ENCODE measurements at places on chromosomes 5 and 9.

DNA sequence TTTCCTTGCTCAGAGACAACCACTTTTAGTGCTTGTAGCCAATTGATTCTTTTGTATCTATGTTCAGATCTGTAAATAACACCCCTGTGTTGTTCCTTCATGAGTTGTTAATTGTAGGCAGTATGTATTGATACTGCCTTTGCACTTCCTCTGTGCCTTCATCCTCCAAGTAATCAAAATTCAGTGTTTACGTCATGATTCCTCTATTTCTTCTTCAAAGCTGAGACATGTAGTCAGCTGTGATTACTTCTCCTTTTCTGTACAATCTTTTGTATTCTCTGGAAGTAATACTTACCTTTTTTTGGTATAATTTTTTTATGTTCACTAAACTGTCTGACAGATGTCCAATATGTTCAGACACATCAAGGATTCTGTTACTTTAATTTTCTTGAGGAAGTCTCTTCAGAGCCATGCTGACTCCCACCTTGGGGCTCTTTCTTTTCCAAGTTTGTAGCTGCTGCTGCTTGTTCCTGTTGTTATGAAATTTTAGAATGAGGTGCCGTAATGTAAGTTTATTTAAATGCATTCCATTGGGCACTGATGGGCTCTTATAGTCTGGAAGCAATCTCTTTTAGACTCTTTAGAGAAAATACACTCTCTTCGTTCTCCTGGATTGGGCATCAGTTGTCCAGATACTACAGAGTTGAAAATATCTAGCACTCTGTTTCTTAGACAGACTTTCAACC is 30.5 kb upstream of the LRRC70 start:
- DNase-seq: peak; percentile 72

DNA sequence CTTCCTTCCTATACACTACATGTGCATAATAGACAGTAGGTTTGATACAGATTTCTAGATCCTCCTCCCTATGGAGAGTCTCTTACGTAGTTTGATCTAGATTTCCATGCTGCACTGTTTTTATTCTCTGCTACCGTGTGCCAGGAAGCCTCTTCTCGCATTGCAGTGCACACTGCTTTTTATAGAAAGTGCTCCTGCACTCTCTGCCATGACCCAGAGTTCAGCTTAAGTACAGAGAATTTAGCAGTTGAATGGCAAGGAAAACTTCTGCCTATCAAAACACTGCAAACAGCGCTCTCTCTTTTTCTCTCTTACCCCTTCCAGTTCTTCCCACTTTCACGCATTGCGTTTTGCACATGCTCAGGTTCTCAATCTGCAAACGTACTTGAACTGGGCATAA is 187.4 kb downstream of the ARHGAP26 start:
- DNase-seq: no peak

GRCh38 chr9:121576281-121577075 is 75.0 kb upstream of the DAB2IP start:
- no peak for DNase-seq

DNA sequence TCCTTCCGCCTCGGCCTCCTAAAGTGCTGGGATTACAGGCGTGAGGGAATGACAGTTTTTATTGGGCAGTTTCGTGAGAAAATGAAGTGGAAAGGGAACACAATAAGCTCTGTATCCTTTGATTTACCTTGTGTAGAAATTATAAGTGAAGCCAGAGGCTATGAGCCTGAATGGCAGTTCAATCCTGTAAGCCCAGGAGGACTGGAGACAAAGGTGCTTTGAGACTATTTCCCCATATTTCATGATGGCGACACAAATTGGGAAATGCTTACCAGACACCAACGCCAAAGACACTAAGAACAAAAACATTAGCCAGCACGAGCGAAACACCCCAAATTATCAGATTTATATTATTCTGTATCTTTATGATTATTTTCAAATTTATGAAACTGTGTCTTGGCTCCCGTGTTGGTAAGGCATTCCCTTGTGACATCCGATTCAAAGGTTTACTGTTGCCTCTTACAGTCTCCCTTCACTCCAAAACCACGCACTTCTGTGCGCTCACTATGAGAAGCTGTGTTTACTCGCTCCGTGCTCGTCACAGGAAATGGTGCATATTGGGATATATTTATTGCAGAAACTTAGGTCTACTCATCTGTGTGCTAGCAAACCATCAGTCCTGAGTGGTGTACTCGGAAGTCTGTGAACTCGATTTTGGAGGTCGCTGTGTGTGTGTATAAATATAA is 73.9 kb downstream of the SH3PXD2B start:
- DNase-seq: no peak

DNA sequence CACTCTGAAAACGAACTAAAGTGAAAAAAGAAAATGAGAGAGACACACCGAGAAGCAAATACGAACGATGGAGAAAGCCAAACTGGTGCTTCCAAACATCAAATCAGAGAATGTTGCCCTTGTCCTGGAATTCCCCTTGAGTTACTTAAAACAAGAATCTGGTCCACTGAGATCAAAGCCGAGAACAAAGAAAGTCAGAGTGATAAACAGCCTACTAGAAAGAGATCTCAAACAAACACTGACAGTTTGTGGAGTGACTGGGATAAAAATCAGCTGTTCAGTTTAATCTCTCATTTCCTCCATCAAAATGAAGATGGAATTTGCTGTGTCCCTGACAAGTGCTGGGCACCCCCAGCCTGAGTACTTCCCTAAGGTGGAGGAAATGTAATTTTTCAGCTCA is 582.6 kb downstream of the NR2F1-AS1 start:
- DNase-seq: no peak

GRCh38 chr9:130276121-130276520 is 10.6 kb downstream of the HMCN2 start:
- DNase-seq: no peak

DNA sequence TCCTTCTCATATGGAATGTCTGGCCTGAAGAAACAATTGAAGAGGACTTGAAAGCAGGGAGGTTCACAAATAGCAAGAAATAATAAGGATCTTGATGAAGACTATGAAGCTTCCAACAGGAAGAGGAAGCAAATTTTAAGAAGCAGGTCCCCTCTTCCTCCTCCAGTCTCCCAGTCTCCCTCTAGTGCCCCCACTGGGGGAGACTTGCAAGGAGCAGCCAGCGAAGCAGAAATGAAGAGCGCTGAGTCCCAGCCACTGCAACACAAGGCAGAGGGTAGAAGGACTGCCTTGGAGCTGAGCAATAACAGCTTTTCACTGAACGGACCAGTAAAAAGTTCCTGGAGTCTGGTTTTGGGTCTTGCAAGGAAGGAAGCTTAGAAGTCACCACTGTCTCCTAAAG is 32.6 kb upstream of the ACO1 start:
- no peak for DNase-seq

GRCh38 chr5:83540105-83540504 is 68.6 kb downstream of the VCAN start:
- no peak for DNase-seq

DNA sequence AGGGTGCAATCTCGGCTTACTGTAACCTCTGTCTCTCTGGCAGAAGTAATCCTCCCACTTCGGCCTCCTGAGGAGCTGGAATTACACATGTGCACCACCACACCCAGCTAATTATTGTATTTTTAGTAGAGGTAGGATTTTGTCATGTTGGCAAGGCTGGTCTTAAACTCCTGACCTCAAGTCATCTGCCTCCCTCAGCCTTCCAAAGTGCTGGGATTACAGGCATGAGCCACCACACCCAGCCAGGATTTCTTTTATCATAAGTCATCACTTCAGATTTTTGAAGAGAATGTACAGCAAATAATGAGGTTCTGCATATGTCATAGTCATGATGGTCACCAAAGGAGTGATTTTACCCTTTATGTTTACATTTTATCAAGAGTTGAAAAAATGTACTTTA is 108.1 kb downstream of the GCNT1 start:
- DNase-seq: no peak

DNA sequence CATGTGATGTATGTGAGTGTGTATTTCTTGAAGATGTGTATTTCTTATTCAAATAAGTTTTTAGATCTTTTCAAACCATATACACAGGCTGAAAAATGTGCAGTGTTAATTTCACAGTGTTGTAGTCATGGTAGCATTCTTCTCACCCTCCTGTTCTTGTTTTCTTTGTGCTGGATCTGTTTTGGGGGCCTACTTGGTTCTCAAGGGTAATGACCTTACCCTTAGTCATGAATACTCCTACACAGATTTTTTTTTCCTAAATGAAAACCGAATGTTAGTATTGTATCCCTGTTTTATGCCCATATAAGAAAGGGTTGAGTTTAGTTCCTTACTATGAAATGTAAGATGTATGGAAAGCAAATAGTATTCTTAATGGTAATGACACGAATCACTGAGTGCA is 88.0 kb downstream of the SLC44A1 start:
- DNase-seq: peak; percentile 44

GRCh38 chr5:174834081-174834480 is 109.7 kb downstream of the MSX2 start:
- DNase-seq: no peak

DNA sequence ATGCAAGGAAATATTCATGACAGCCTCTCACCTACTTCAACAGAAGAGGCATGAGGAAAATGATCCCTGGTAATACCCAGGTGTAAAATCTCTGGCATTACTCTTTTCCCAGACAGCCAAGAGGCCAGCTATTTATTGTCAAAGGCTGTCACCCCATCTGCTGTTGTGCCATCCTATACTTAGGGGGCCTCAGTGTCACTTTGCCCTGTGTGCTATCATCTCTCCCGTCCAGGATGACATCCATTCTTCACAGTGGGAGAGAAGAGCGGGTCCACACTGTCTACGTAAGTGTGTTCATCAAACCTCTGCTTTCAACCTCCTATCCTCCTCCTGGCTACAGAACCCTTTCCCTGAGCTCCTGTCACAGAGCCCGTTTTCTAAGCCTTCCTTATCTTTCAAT is 82.6 kb downstream of the MYO10 start:
- no peak for DNase-seq

DNA sequence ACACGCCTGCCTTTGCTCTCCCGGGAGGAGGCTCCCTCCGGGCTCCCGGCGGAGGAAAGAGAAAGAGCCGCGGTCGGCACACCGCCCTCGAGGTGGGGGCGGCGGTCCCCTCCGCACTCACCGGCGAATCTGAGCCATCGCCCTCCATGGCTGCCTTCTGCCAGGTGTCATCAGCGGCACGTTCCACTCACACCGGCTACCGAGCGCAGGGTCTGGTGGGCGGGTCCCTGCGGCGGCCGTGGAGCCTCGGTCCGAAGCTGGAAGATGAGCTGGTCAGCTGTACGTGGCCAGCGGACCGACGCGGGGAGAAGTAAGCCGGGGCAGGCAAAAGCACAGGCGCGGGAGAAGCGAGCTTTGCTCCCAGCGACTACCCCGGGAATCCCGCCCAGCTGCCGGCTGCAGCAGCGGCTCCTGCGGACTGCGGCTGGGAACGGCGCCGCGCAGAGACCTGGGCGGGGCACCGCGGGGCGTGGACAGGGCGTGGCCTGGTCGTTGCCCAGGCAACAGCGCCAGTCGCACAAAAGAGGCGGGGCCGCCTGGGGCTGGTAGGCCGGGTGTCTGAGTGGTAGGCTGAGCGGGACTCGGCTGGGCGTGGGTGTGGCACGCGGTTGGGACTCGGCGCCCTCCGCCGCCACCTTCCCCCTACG is at the start of gene TRIM36:
TRIM36 (minus strand) TSS at position 422 of the 647 bp plus-strand sequence; CDS start at position 148, 274 bp downstream.
- peak; percentile 95 for DNase-seq

- no peak for DNase-seq
These were observed 39.8 kb upstream of the PTCH1 start for GRCh38 chr9:95556521-95556920.

- DNase-seq: peak; percentile 28
These were observed 21.4 kb upstream of the FLT4 start for GRCh38 chr5:180670586-180671359.

DNA sequence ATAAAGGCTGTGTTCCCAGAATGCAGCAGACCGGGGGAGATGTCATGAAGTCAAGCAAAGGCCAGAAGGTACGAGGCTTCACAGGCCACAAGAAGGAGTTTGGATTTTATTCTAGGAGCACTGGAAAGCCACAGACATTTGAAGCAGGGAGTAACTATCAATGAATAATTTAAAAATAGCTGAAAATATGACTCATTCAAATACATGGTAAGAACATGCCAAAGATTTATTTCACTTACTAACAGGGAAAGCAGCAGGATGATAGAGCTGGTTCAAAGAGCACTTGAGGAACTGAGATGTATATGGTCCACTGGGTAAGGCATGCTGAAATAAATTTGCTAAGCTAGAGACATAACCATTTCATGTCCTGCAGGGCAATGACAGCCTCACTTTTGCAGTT is 53.2 kb downstream of the MSX2 start:
- DNase-seq: no peak

- no peak for DNase-seq
These were observed 33.0 kb downstream of the SLC9A3 start for GRCh38 chr5:491119-491855.

GRCh38 chr9:96318921-96319565 is 17.1 kb upstream of the HSD17B3 start:
- DNase-seq: peak; percentile 76

- DNase-seq: no peak
These were observed 252.5 kb upstream of the DMRT1 start for GRCh38 chr9:588981-589380.

DNA sequence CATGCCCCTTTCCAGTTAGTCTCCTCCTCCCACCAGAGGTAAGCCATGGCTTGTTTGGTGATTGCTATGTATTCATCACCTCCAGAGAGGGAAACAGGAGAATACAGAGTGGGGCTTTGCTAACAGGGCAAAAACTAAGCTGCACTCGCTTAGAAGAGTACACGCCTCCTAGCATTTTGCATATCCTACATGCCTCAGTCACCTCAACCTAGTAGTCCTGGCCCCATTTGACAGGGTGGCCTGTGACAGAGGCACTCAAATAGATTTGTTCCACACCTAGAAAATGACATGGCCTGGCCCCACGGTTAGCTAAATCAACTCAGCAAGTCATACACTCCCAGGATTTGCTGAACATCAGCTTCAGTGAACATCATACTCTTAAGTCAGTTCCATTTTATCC is 90.7 kb downstream of the CYFIP2 start:
- DNase-seq: no peak

Measured in inflammatory macrophage treated with lipopolysaccharide for 4 hours (primary cell).